Cortex of kidney (tissue), 1 donor: ENCODE measurements at places on chromosomes 2 and 18.

GRCh38 chr2:75018162-75018561, 59.7 kb downstream of the POLE4 start:
- DNase-seq: no peak

- no peak for DNase-seq
These were observed 2.0 kb upstream of the CD28 start for GRCh38 chr2:203704430-203704829.

DNA sequence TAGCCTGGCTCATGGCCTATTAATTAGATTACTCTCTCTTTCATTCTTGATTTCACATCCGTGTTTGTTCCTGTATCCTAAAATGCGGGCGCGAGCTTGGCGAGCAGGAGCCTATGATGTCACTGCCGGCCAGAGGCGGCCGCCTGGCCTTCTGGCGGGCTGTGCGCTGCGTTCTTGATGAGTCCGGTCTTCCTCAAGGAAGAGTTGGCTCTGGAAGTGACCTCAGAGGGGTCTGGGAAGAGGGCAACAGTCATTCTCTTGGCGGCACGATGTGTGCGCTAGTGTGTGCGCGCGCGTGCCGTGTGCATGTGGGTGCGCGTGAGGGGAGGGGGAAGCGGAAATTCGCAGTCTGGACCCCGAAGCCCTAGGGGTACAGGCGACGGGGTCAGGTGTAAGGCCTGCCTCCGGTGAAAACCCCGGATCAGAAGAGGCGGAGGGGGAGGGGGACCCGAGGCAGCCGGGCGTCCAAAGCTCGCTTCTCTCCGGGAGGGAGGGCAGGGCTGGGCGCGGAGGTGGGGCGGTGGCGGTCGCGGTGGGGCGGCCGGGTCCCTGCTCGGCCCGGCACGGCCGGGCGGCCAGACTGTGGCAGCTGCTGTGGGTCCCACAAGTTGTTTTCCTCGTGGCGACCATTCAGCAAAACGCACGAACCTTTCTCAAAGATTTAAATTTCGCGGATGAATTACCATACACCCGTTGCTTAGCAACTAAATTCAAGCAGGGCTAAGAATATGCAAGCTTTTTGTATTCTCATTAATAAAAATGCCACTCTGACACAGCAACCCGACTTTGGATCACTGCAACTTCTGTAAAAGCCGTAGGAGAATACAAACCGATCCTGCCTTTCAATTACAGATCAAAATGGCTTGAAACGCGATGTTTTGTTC, 8.4 kb downstream of the POU3F3 start:
- DNase-seq: no peak

- DNase-seq: no peak
These were observed 17.7 kb upstream of the GALM start for GRCh38 chr2:38648107-38648761.

GRCh38 chr18:57135699-57136098, 11.2 kb upstream of the BOD1L2 start:
- no peak for DNase-seq

GRCh38 chr2:79831961-79832360, 319.1 kb downstream of the CTNNA2 start:
- DNase-seq: no peak

GRCh38 chr2:119407430-119408220, 24.0 kb upstream of the TMEM37 start:
- no peak for DNase-seq

- DNase-seq: no peak
These were observed 51.2 kb downstream of the SLC4A1AP start for GRCh38 chr2:27714851-27715291.

DNA sequence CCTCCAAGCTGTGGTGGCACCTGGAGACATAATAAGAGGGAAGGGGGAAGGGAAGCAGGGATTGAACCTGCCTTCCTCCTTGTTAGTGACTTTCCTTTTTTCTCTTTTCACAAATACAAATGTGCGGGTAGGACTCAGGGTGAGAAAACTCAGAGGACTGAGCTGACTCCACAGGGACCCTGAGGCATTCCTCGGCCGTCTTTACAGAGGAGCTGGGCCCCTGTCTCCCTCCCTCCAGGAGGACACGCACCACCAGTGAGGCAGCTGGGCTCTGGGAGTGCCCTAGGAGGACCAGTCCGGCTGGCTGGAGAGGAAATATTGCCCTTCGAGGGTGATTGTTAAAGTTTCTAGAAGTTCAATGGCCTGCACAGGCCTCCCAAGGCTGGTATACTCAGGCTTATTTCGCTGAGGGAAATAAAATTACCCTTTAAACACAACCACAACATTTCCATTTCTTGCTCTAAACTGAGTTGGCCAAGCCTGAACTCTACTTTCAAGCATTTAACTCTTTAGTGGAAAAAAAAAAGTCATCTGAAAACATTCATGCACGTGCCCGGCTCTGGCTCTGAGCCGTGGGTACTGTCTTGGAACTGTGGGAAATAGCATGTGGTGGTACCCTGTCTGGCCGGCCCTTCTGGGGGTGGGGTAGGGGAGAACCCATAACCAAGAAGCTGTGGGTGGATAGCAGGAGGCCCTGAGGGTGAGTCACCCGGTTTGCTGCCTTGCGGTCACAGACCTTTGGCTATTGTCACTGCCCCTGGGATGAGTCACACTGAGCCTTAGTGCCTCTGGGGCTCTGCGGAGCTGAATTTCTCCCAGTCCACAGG, 116.0 kb downstream of the COPS8 start:
- no peak for DNase-seq

GRCh38 chr18:77161383-77161782, 28.8 kb upstream of the MBP start:
- no peak for DNase-seq

- DNase-seq: no peak
These were observed at the start of gene GGCX for GRCh38 chr2:85561280-85562212. Gene GGCX, minus strand, starts transcription at chr2:85561493. Its CDS starts 65 bp downstream, at chr2:85561428.
